ENCODE measurements at places on chromosomes 6 and 20.

DNA sequence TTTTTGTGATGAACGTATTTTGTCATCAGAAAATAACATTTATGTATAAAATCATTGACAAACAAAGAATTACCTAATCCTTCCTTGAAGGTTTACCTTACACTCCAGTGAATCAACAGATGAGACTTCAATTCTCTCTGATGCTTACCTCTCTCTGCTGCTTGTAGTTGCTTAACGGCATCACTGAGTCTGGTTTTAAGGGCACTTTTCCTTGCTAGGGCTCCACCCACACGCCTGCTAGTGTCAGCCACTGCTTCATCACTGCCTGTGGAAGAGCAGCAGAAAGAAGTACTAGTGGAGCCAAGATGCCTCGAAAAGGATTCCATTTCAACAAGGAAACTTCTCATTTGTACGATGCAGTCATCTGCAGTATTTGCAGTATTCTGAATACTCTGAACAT lies 63.0 kb downstream of the FAM229B start:
- no peak for DNase-seq

- peak; percentile 34 for DNase-seq
These were observed at the start of gene ENPP5 for GRCh38 chr6:46170357-46171289. Gene ENPP5 (minus strand): TSS chr6:46170980. CDS start chr6:46168262, 2,718 bp downstream.

DNA sequence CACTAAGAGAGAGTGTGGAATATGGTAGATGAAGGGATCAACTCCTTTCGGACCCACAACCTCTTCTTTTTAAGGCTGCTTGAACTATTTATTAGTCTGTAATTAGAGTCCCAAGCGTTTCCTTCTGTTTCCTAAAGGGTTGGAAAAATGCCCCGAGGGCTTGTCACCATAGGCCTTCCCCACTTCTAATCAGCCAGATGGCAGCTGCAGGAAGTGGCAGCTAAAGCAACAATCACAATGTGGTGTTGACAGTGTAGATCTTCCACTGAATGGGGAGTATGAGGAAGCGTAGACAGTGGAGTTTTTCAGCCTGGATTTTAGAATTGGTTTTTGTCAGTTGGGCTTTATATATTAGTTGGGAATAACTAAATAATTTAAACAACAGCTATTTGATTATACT lies 40.6 kb downstream of the SLC35D3 start:
- peak; percentile 80 for DNase-seq

- DNase-seq: peak; percentile 1
These were observed 335.4 kb downstream of the COL12A1 start for GRCh38 chr6:74870403-74870802.

- no peak for DNase-seq
These were observed 440.7 kb upstream of the FLRT3 start for GRCh38 chr20:14778096-14778495.

DNA sequence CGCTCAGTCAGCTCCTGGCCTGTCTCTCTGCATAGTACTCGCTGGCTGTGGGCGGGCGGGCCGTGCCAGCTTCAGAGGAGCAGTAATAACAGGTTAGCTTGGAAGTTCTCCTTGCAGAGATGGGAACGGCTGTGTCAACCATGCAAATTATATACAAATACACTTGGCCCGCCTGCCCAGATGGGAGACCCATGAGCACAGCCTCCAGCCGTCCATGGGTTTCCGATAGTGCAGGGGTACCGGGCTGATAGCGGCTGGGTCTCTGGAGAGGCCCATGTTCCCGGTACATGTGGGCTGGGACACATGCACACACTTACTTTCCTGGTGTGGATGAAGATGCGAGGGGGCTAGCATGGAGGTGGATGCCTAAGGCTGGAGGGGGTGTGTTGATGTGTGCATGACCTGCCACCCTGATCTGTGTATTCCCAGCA lies 12.8 kb upstream of the ZNF831 start:
- DNase-seq: no peak

DNA sequence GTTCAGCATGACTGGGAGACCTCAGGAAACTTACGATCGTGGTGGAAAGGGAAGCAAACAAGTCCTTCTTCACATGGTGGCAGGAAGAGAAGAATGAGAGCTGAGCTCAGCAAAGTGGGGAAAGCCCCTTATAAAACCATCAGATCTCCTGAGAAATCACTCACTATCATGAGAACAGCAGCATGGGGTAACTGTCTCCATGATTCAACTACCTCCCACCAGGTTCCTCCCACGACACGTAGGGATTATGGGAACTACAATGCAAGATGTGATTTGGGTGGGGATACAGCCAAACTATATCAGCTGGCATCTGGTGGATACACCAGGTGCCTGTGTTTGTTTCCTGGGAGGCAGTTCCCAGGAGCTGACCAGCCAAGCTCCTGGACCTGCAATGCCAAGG lies 4.9 kb downstream of the DDO start:
- no peak for DNase-seq

GRCh38 chr6:90397929-90398674 lies 101.5 kb upstream of the BACH2 start:
- no peak for DNase-seq

GRCh38 chr6:122400121-122400450 lies 634 bp downstream of the HSF2 start:
- DNase-seq: no peak

GRCh38 chr6:120876931-120877330 lies 457.3 kb downstream of the TBC1D32 start:
- DNase-seq: no peak

GRCh38 chr6:150142097-150142669 lies 661 bp upstream of the PPP1R14C start:
- peak; percentile 13 for DNase-seq

DNA sequence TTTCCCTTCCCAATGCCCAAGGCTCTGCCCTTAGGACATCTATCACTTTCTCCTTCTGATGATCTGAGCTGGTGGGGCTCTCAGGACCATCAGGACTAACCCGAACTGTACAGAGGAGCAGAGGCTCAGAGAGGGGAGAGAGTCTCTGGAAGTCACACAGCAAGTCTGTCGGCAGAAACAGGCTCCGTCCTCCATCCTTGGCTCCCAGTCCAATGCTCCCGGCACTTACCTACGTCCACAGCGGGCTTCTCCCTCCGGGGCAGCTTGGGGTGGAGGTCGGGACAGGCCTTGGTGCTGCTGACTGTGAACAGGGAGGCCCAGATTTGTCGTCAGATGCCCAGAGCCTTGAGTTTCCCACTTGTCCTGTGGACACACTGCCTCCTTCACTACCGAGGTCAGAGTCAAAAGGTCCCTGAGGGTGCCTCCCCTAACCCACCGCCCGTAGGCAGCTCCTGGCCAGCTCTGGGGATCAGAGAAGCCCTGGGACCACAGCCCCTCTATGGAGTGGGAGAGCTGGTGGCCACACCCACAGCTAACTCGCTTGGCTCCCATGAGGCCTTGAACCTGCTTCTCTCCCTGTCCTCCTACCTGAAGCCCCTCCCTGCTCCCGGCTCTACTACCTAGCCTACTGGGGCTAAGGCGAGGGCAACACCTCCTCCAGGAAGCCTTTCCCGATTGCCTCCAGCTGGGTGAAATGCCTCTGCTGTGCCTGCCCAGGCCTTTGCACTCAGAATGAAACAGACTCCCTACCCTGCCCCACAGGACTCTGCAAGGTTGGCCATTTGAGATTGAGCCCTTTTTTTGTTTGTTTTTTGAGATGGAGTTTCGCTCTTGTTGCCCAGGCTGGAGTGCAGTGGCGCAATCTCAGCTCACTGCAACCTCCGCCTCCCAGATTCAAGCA lies 22.6 kb downstream of the VSTM2L start:
- DNase-seq: no peak

GRCh38 chr6:72530152-72530551 lies 91.7 kb upstream of the KCNQ5 start:
- DNase-seq: no peak

- DNase-seq: no peak
These were observed 312.8 kb upstream of the PTCHD4 start for GRCh38 chr6:48423640-48424365.

- DNase-seq: no peak
These were observed 139.3 kb upstream of the PMEPA1 start for GRCh38 chr20:57849121-57849520.

DNA sequence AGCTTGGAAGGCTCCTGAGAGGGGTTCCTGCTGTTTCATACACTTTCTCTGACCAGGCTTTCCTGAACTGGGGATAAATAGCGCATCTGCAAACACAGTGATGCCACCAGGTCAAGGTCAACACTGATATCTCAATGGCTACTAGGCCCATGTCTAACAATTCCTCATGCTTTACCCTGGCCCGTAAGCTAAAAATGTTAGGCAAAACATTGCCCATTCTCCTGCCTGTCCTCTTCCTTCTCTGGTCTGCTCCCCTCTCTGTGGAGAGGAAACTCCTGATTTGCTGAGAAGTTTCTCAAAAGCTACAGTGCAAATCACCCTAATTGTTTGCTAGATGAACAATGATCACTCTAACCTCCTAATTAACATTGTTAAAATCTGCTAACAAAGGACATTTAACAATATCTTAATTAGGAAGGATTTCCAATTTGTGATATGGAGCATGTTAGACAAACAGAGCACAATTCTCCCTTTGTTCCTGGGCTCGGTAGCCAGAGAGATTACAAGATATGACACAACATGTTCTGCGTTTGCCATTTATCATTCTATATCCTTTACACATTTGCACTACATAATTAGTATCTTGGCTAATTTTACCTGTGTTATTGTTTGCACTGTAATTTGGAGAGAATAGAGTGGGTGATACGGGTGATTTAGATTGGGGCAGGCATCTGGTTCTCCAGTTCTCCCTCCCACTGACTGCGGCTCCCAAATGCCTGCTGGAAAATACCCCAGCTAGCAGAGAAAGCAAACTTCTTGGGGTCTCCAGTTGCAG lies 266.8 kb downstream of the CD83 start:
- no peak for DNase-seq

GRCh38 chr20:2279253-2279779 lies 16.5 kb upstream of the TGM3 start:
- DNase-seq: no peak

DNA sequence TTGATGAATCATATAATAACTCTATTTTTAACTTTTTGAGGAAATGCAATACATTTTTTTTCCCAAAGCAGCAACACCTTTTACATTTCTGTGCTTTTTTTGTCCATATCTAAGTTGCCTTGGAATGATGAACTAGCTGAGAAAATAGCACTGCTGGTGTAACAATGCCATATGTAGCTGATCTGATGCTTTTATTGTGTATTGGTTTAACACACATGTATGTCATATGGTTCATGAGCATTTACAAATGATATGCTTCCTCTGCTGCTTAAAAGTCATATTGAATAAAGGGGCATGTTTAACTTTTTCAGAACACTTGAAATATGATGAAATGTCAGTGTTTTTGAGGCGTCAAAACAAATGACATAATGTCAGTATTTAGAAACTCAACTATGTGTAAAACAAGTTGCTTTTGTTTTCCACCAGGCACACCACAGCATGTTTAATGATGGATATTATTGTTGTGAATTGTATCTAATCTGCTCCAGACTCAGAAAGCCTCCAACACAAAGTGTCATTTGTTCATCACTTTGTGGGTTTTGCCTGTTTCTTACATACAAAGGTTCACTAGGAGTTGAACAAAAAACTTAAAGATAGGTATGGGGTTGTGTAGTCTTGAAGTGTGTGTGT lies 775.8 kb upstream of the FLRT3 start:
- DNase-seq: no peak

GRCh38 chr6:14166839-14167238 lies 49.3 kb downstream of the CD83 start:
- no peak for DNase-seq

DNA sequence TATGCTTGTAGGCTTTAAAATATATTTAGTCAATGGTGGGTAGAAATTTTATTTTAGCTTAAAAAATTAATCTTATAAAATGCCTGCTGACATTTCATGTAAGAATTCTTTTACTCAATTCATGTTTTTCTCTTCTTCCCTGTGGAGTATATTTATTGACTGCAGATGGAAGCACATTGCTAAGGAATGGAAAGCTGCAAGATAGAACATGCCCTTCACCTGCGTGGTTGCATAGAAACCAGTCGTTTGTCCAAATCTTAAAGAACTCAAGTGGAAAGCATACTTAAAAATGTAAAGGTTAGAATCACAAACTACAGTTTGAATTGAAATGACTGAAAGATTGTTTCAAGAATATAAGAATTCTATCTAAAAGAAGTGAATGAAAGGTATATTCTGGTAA lies 30.7 kb downstream of the C6orf163 start:
- DNase-seq: no peak

DNA sequence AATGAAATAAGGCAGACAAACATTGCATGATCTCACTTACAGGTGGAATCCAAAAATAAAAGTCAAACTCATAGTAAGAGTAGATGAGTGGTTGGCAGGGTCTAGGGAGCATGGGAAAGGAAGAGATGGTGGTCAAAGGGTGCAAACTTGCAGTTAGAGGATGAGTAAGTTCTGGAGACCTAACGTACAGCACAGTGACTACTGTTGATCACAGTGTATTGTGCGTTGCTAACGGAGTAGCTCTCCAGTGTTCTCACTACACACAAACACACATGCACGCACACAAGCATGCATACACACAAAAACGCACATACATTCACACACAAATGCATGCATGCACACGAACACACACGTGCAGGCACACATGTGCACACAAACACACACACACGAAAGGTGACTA lies 54.9 kb downstream of the LY86 start:
- DNase-seq: no peak

GRCh38 chr20:63055575-63056235 lies 48.9 kb upstream of the BHLHE23 start:
- no peak for DNase-seq

DNA sequence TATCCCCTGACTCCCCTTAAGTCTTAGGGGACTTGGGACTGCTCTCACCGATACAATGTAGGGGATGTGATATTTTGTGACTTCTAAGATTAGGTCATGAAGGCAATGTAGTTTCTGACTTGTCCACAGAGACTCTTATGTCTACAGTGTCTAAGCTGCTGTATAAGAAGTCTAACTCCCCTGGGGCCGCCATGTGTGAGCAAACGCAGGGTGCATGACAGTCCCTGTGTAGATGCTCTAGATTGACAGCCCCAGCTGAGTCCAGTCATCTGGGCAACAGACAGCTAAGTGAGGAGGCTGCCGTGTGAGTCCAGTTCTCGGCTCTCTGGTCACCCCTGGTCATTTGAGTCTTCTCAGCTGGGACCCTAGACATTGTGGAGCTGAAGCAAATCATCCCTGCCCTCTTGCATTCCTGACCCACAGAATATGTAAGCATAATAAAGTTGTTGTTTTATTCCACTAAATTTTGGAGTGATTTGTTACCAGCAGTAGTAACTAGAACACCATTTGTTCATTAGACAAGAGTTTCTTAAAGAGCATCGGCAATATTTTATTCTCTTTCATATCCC lies 743.3 kb upstream of the CHD6 start:
- no peak for DNase-seq

- no peak for DNase-seq
These were observed 230.8 kb upstream of the FLRT3 start for GRCh38 chr20:14568225-14568624.
